ENCODE measurements at places on chromosomes 2 and 18.

- DNase-seq: no peak
These were observed 87.0 kb downstream of the WDR7 start for GRCh38 chr18:56738184-56738583.

DNA sequence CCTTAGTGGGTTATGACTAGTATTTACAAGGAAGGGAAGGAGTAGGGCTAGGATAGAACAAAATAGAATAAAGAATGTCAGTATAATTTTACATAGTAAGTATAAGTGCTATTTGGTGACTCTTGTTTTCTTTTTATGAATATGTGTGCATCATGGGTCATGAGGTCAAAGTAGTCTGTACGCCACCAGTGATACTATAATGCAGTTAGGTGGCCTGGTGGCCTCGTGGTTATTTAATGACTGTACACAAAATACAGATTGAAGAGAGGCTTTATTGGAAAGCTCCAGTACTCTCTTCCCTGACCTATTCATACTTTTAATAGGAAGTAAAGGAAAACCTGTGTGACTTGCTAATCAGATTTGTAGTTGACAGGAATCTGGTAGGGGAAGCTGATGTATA, 27.3 kb downstream of the CAB39 start:
- no peak for DNase-seq

DNA sequence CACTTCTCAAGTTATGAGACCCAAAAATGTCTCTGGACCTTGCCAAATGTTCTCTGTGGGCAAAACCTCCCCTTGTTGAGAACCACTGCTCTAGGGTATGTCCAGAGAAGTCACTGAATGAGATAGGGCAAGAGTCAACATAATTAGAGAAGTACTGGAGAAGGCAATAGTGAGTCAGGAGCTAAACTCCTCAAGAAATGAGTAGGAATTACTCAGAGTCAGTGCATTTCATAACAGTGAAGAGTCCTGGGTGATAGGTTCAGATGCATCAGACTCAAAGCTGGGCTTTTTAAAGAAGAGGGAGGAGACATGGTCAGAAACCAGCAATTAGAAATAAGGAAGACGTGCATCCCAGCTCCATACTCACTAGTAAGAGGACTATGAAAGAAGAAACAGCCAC, 38.6 kb upstream of the IHH start:
- no peak for DNase-seq

DNA sequence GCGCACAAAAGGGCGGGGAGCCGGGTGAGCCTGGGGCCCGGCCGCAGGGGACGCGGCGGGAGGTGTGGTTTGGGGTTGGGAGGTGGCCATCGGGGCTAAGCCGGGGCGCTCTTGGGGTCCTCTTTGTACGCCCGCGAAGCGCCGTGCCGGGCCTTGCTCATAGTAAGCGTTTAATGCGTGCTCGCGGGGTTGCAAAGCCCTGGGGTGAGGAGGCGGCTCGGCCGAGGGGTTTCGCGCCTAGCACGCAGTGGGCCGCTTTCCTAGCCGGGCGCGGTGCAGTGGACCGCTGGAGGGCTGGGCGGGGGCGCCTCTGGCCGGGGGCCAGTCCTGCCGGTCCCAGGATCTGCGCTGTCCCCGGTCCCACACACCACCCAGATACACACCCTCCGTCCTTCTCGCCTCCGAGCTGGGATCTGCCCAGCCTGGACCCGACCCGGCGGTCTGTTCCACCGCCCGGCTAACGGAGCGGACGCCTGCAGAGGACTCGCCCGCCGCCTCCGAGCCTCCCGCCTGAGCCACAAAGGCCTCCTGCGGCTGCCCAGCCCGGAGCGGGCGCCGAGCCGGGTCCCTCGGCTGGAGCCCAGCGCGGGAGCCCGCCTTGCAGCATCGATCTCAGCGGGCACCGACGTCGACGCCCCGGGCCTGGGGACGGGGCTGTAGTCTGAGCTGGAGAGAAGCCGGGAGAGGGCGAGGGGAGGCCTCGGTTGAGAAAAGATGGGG, 564 bp downstream of the DPYSL5 start:
- DNase-seq: no peak
